NCI-H2029 (cell line): ENCODE measurements at places on chromosomes 12 and 14.

DNA sequence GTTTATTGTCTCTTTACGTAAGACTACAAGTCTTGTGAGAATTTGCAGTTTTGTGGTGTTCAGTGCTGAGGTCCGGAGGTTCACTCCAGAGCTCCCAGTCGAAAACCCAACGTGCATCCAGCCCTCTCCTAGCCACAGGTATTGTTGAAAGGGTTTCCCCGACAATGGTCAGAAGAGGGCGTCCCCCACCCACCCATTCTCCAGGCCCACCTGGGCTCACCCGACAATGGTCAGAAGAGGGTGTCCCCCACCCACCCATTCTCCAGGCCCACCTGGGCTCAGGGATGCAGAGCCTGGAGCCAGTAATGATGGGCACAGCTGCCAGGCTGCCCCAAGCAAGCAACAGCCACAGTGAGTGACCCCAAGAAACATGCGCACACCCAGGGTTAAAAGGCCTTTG, 126.8 kb upstream of the EVL start:
- DNase-seq = no peak

GRCh38 chr12:130870442-130871285, 1.2 kb upstream of the RAN start:
- no peak for DNase-seq

DNA sequence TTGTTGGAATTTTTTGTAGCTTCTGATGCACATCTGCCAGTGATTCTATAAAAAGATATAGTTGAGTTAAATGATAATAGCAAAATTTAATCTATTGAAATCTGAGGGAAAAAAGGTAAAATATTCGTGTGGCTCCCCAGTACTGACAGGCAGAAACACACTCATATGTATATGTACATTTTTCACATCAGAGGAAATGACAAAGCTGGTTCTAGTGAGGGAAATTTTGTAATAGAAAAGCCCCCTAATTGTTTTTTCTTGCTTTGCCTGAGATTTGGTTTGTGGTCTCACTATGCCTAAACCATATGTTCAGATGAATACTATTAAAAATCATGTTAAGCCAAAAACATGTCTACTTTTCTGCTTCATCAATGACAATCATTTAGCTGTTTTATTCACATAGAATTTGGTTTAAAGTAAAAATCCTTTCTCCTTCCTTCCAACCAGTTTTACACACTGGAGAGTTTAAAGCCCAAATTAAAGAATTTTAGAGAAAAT, 203.5 kb downstream of the ANO6 start:
- DNase-seq = no peak

- DNase-seq = no peak
These were observed 2.5 kb downstream of the KCNH3 start for GRCh38 chr12:49541140-49541861.
